ENCODE measurements at places on chromosomes 13 and 19.

DNA sequence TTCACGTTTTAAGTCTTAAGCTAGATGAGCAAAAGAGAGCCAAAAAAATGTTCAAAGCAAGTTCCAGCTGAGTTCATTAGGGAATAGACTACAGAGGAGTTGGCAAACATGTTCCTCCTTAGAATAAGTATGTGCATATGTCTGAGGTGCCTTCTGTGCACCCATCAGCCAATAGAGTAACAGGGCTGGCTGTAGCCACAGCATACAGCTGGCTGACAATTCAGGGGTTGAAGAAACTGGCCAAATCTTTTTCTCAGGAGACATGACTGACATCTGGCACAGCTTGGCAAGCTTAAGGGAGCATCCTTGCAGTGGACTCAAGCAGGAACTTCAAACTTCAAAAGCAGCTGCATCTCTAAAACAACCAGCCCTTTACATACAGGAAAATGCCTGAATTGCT is 414.8 kb upstream of the PCDH20 start:
- no peak for DNase-seq
- H3K4me3 ChIP-seq = no peak overlapping the region
- H3K36me3 ChIP-seq = no peaks in the 10 kb centered on the region
- no peaks in the 10 kb centered on the region for H3K4me1 ChIP-seq

- no peaks in the 10 kb centered on the region for H3K36me3 ChIP-seq
- H3K27me3 ChIP-seq = no peaks in the 10 kb centered on the region
- H3K4me3 ChIP-seq = no peak overlapping the region
- DNase-seq = no peak
- no peak overlapping the region for H3K27ac ChIP-seq
- no peaks in the 10 kb centered on the region for H3K4me1 ChIP-seq
Observed at GRCh38 chr13:45949161-45949560, 97.6 kb upstream of the SIAH3 start.

DNA sequence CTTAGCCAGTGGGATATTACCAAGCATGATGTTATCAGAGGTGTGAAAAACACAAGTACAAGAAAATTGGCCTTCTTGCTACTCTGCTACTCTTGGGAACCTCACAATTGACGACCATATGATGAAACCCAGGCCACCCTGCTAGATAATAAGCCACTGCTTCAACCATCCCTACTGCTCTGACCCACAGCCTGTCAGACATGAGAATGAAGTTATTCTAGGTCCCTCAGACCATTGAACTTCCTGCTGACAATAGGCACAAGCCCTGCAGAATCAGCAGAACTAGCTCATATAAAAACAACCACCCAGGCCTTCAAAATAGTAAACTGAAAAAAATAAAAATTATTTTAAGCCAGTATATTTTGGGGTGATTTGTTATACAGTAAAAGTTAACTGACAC is 559.9 kb downstream of the KCTD12 start:
- no peaks in the 10 kb centered on the region for H3K4me1 ChIP-seq
- DNase-seq = no peak

DNA sequence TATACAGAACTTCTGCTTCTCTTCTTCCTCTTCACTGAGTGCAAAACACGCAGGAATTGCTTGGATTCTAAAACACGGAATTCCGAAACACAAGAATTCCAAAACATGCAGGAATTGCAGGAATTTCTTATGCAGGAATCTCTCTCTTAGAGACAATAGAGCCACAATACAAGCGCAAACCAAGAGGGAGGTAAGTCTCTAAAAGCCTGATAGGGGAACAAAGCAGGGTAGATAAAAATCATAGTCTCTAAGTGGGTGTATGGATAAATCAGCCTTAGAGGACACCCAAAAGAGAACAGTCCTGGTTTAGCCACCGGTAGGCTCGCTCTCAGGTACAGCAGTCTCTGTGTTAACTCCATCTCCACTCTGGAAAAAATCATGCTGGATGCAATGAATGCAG is 112.9 kb downstream of the LHFPL6 start:
- no peaks in the 10 kb centered on the region for H3K36me3 ChIP-seq
- H3K4me1 ChIP-seq = no peaks in the 10 kb centered on the region
- H3K27me3 ChIP-seq = no peaks in the 10 kb centered on the region

GRCh38 chr19:18433735-18434398 is 4.1 kb downstream of the ISYNA1 start:
- no peaks in the 10 kb centered on the region for H3K27me3 ChIP-seq
- H3K4me3 ChIP-seq = no peak overlapping the region
- H3K4me1 ChIP-seq = peaks cover 69% of the 10 kb centered on the region
- H3K27ac ChIP-seq = no peak overlapping the region
- peaks cover 15% of the 10 kb centered on the region for H3K36me3 ChIP-seq

DNA sequence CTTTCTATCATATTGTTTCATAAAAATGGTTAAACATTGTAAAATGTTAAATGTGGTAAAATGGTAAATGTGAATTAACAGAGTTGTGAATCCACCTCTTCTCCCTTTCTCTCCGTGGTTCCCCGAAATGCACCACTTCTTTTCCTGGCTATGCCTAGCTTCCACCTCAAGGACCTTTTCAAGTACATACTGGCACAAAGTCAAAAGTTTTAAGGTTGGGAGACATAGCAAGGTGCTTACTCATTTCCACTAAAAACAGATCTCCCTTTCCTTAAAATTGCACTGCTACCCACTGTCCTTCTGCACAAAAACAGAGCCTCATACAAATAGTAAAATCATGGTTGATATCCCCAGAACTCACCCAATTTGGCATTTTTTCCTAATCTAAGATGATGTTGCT is 558.2 kb downstream of the SLITRK6 start:
- no peaks in the 10 kb centered on the region for H3K36me3 ChIP-seq
- DNase-seq = no peak
- H3K4me1 ChIP-seq = no peaks in the 10 kb centered on the region
- H3K27me3 ChIP-seq = no peaks in the 10 kb centered on the region
- H3K27ac ChIP-seq = no peak overlapping the region

- peak; percentile 88 for DNase-seq
- peaks cover 53% of the 10 kb centered on the region for H3K4me1 ChIP-seq
- H3K36me3 ChIP-seq = peaks cover 20% of the 10 kb centered on the region
- H3K27me3 ChIP-seq = no peaks in the 10 kb centered on the region
Observed at GRCh38 chr19:38851622-38852230, 1.9 kb upstream of the HNRNPL start.

DNA sequence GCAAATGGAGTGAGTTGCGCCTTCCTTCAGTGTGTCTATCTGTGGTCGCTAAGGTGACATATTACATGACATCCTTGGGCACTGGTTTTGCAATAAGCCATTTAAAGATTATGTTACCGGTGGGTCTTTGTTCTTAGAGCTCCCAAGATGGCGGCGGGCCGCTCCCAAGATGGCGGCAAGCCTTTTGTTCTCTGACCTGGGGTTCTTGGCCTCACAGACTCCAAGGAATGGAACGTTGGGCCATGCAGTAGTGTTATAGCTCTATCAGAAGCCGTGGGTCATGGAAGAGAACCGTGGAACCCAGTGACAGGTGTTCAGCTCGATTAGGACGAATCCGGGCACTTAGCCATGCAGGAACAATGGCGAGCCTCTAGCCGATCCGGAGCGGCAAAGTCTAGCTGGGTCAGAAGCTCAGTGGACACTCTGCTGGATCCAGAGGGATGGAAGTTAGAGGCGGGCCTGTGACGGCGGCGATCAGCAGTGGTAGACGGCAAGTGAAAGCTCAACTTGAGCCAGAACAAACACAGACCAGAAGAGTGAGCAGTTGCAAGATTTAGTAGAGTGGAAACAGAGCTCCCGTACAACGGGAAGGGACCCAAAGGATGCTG is 188.6 kb downstream of the TEX29 start:
- no peak for DNase-seq
- H3K4me3 ChIP-seq = no peak overlapping the region
- H3K4me1 ChIP-seq = no peaks in the 10 kb centered on the region
- H3K36me3 ChIP-seq = no peaks in the 10 kb centered on the region
- H3K27me3 ChIP-seq = peaks cover 5% of the 10 kb centered on the region

DNA sequence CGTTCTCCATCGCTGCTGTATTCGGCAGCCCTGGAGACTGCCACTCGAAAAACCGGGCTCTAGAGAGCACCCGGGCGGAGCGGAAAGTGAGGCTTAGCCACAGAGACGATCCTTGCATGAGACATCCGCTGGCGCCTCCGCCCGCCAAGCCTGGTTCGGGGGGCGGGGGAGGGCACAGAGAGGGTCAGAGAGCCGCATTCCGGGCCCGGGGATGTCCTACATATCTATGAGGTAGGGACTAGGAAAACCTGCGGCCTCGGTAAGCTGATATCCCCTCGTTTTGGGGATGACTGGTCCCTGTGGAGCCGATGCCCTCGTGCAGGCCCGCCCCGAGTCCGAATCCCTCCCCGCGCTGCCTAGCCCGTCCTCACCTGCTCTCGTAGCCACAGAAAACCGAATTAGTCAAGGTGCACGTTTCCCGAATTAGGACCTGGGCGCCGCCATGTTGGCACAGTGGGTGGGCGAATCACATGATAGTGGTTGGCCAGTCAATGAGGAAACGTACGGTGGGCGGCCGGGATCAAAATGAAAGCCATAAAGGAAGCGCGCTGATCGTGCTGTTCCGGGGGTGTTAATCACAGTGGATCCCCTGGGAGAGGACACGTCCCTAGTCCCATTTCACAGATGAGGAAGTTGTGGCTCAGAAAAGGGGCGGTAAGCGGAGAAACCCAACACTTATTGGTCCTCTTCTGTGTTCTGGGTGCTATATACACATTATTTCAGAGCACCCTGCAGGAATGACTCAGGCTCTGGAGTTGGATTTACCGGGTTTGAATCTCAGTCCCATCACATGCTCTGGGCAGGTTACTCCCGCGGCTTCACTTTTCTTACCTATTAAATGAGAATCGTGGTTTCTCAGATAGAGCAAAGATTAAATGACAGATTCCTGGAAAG is at the start of gene TRMT1:
Gene TRMT1 (minus strand): TSS at position 459 of the 894 bp plus-strand sequence. CDS start 341 bp downstream, at position 118.
- peak within 1 kb of the TSS; percentile 99 for H3K4me3 ChIP-seq
- peaks cover 54% of the 10 kb centered on the region for H3K4me1 ChIP-seq
- peak within 1 kb of the TSS; percentile 68 for H3K27ac ChIP-seq
- DNase-seq = peak; percentile 80

DNA sequence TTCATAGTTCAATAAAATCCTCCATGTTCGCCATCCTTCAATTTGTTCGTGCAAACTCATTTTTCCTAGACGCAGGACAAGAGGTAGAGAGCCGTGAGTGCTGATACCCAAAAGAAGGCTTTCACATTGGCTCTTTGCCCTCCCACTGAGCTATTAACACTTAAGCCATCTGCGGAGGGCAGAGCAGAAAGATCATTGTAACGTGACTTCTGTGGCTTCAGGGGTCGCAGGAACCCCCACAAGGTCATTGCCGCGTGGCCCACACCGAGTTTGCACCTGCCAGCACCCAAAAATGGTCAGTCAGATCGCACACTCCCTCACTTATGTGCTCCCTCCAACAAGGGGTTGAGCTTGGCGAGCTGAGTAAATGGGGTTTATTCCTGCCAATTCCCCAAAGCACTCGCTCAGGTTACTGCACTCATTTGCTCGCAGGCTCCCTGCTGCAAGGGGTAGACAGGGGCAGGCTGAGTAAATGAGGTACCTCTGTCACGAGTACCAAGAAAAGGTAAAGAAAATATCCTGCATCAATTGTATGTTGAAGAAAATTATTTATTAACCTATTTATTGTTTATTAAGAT is 144.1 kb downstream of the PRR20E start:
- H3K27me3 ChIP-seq = no peaks in the 10 kb centered on the region
- H3K4me3 ChIP-seq = no peak overlapping the region
- no peak for DNase-seq
- H3K4me1 ChIP-seq = no peaks in the 10 kb centered on the region
- H3K27ac ChIP-seq = no peak overlapping the region

Data from CD4-positive, alpha-beta T cell (primary cell).